Glutamatergic neuron (in vitro differentiated cells): ENCODE measurements at places on chromosomes 3 and 15.

DNA sequence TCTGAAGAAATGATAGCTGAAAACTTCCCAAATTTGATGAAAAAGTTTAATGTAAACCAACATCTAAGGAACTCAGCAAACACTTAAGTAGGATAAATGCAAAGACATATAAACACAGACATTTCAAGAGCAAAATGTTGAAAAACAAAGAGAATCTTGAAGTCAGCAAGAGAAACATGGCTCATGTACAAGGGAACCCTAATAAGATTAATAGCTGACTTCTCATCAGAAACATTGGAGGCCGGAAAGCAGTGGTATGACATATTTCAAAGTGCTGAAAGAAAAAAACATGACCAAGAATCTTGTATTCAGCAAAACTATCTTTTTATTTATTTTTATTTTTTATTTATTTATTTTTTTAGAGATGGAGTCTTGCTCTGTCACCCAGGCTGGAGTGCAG is 10.6 kb upstream of the PRKCI start:
- no peak for DNase-seq
- H3K27me3 ChIP-seq: no peaks in the 10 kb centered on the region
- no peak overlapping the region for H3K27ac ChIP-seq
- H3K4me3 ChIP-seq: no peak overlapping the region

- no peak for DNase-seq
- no peak overlapping the region for H3K27ac ChIP-seq
- H3K4me3 ChIP-seq: no peak overlapping the region
- H3K27me3 ChIP-seq: no peaks in the 10 kb centered on the region
- no peaks in the 10 kb centered on the region for H3K36me3 ChIP-seq
Measured at GRCh38 chr3:67418426-67419217, 235.8 kb downstream of the SUCLG2 start.

- no peak for DNase-seq
- H3K27ac ChIP-seq: peak overlapping the region; percentile 90
- H3K4me1 ChIP-seq: peaks cover 55% of the 10 kb centered on the region
- peak overlapping the region; percentile 10 for H3K4me3 ChIP-seq
Measured at GRCh38 chr15:29071232-29071881, 185.6 kb downstream of the APBA2 start.

- DNase-seq: no peak
- no peak overlapping the region for H3K27ac ChIP-seq
- peaks cover 2% of the 10 kb centered on the region for H3K27me3 ChIP-seq
Measured at GRCh38 chr15:89857673-89858072, 36.1 kb downstream of the AP3S2 start.

GRCh38 chr3:69433121-69433968 is 47.5 kb upstream of the FRMD4B start:
- no peaks in the 10 kb centered on the region for H3K36me3 ChIP-seq
- no peak for DNase-seq
- H3K4me3 ChIP-seq: no peak overlapping the region
- H3K4me1 ChIP-seq: no peaks in the 10 kb centered on the region

- no peak overlapping the region for H3K4me3 ChIP-seq
- no peak for DNase-seq
- H3K36me3 ChIP-seq: peaks cover 5% of the 10 kb centered on the region
- no peak overlapping the region for H3K27ac ChIP-seq
Measured at GRCh38 chr15:101510212-101511197, 21.0 kb upstream of the PCSK6 start.

- H3K27ac ChIP-seq: no peak overlapping the region
- no peak overlapping the region for H3K4me3 ChIP-seq
- H3K27me3 ChIP-seq: no peaks in the 10 kb centered on the region
- H3K36me3 ChIP-seq: no peaks in the 10 kb centered on the region
- DNase-seq: peak; percentile 58
- peaks cover 9% of the 10 kb centered on the region for H3K4me1 ChIP-seq
Measured at GRCh38 chr15:32899126-32899596, 181.4 kb downstream of the GREM1 start.

DNA sequence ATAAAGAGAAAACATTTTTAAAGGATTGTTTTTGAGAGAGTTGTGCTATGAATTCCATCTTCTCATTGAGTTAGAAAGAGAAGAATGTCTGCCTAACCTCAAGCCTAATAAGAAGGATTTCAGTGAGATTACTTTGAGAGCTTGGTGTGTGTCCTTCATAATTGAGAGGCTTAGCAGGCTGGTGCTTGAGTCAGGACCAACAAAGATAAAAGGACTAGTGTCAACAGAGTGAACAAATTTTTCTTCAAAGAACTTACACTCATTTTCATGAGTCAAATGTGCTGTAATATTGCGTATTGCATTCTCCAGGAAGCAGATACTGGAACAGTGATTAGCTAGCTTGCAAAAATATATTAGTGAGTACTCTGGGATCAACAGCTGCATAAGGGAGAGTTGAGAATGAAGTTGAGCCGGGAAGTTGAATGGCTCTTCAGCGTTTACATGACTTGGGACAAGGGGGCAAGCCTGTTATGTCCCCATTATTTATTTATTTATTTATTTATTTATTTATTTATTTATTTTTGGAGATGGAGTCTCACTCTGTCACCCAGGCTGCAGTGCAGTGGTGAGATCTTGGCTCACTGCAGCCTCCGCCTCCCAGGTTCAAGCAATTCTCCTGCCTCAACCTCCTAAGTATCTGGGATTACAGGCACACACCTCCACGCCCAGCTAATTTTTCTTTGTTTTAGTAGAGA is 37.5 kb upstream of the SLITRK3 start:
- no peak overlapping the region for H3K27ac ChIP-seq

DNA sequence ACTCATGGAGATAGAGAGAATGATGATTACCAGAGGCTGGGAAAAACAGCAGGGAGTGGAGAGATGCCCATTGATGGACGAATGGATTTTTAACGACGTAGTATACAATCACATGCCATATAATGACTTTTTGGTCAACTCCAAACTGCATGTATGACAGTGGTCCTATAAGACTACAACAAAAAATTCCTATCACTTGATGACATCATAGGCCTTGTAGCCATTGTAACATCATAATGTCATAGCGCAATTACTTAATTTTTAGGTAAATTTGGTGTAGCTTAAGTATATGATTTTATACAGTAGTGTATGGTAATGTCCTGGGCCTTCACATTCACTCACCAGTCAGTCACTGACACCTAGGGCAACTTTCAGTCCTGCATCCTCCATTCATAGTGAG is 264.3 kb downstream of the RAP2B start:
- no peaks in the 10 kb centered on the region for H3K36me3 ChIP-seq
- DNase-seq: no peak
- H3K27me3 ChIP-seq: no peaks in the 10 kb centered on the region
- H3K27ac ChIP-seq: no peak overlapping the region
- H3K4me3 ChIP-seq: no peak overlapping the region

- no peak overlapping the region for H3K27ac ChIP-seq
- DNase-seq: no peak
- no peak overlapping the region for H3K4me3 ChIP-seq
- H3K27me3 ChIP-seq: no peaks in the 10 kb centered on the region
- no peaks in the 10 kb centered on the region for H3K36me3 ChIP-seq
- peaks cover 7% of the 10 kb centered on the region for H3K4me1 ChIP-seq
Measured at GRCh38 chr3:63960048-63960711, 48.0 kb upstream of the SCAANT1 start.

DNA sequence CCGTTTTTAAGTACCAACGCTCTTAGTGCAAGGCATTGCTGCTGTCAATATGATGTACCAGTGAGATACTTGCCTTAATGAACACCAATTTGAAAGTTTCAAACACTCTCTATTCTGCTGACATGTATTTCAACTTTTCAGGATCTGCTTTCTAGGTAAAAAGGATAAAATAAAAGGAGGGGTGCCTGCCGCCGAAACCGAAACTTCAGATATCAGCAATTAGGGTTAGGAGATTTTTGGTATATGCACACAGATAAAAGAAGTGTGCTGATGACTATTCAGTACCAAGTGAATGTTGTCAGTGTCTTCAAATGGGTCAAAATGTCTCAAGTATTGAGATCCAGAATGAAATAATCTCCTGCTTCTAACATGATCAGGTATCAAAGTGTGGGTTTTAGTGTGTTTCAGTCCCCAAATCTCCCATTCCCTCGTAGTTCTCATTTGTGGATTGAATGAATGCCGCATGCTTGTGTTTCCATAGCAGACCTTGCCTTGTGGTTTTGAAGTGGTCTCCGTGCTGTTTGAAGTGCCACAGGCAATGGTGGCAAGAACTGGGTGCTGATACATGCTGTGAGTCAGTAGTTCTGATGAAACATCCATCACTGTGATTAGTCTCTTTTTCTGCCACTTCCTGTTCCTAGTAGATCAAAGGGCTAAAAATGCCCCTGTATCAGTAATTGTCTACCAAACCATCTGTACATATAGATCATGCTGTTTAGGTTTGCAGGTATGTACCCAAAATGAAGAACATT is 22.5 kb downstream of the CHST14 start:
- no peaks in the 10 kb centered on the region for H3K4me1 ChIP-seq
- no peak for DNase-seq
- H3K36me3 ChIP-seq: no peaks in the 10 kb centered on the region
- H3K27me3 ChIP-seq: no peaks in the 10 kb centered on the region
- H3K4me3 ChIP-seq: no peak overlapping the region

DNA sequence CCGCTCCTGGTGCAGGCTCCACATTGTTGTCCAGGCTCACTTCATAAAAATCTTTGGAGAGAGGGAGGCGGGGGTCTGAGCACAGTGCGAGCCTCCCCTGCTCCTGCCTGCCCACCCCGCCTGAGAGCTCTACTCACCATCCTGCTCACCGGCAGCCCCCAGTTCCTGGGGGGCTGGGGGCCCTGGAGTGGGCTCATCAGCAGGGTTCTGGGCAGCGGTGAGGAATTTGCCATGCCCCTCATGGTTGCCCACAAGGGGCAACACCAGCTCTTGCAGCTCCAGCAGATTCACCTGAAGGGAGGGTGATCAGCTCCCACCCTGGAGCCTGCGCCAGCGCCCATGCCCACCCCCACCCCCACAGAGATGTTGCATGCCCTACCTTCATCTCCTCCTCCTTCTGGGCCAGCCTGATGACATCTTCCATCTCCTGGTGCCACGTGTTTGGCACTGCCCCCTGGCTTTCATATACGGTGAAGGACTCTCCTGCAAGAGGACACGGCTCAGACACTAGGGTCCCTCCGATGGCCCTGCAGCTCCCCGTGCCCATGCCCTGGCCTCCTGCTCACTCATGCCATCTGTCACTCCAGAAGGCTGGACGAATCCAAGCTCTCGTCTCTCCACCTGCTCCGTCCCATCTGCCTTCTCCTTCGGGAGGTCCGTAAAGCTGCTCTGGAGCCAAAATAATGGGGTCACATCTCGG is 162.1 kb downstream of the TBC1D2B start:
- H3K4me1 ChIP-seq: peaks cover 13% of the 10 kb centered on the region
- no peak overlapping the region for H3K4me3 ChIP-seq
- H3K36me3 ChIP-seq: no peaks in the 10 kb centered on the region
- peaks cover 5% of the 10 kb centered on the region for H3K27me3 ChIP-seq
- H3K27ac ChIP-seq: no peak overlapping the region

- DNase-seq: no peak
- H3K27ac ChIP-seq: no peak overlapping the region
- H3K4me1 ChIP-seq: no peaks in the 10 kb centered on the region
- peaks cover 10% of the 10 kb centered on the region for H3K27me3 ChIP-seq
- H3K4me3 ChIP-seq: no peak overlapping the region
Measured at GRCh38 chr3:134145183-134145582, 105.5 kb downstream of the RYK start.

GRCh38 chr3:146100180-146100579 is 60.8 kb downstream of the PLOD2 start:
- no peak for DNase-seq
- H3K4me1 ChIP-seq: no peaks in the 10 kb centered on the region
- no peak overlapping the region for H3K4me3 ChIP-seq
- no peaks in the 10 kb centered on the region for H3K27me3 ChIP-seq
- peaks cover 4% of the 10 kb centered on the region for H3K36me3 ChIP-seq

GRCh38 chr3:46076606-46077005 is 49.3 kb upstream of the XCR1 start:
- H3K27me3 ChIP-seq: no peaks in the 10 kb centered on the region
- H3K36me3 ChIP-seq: no peaks in the 10 kb centered on the region
- no peak for DNase-seq
- no peak overlapping the region for H3K27ac ChIP-seq

- peak overlapping the region; percentile 18 for H3K4me3 ChIP-seq
- H3K27me3 ChIP-seq: peaks cover 18% of the 10 kb centered on the region
- H3K27ac ChIP-seq: peak overlapping the region; percentile 65
- no peaks in the 10 kb centered on the region for H3K36me3 ChIP-seq
Measured at GRCh38 chr15:65411465-65412071, 11.2 kb downstream of the IGDCC4 start.

DNA sequence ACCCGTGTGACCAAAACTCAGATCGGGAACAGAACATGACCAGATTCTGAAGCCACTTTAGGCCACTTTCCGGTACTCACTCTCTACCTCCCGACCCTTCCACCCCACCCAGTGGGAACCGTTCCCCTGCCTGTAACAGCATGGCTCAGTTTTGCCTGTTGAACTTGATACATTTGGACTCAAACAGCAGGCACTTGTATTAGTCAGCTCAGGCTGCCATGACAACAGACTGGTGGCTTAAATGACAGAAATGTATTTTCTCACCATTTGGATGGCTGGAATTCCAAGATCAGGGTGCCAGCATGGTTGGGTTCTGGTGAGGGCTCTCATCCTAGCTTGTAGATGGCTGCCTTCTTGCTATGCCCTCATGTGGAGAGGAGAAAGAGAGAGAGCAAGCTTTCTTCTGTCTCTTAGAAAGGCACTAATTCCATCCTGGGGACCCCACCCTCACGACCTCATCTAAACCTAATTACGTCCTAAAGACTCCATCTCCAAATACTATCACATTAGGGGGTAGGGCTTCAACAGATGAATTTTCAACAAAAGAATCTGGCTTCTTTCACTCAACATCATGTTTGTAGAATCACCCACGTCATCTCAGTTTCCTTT is 9.3 kb upstream of the SSUH2 start:
- no peak overlapping the region for H3K27ac ChIP-seq
- peaks cover 10% of the 10 kb centered on the region for H3K36me3 ChIP-seq
- peaks cover 5% of the 10 kb centered on the region for H3K27me3 ChIP-seq
- no peak overlapping the region for H3K4me3 ChIP-seq
- H3K4me1 ChIP-seq: no peaks in the 10 kb centered on the region

GRCh38 chr3:153287017-153287416 is 125.0 kb downstream of the RAP2B start:
- DNase-seq: no peak
- H3K27me3 ChIP-seq: no peaks in the 10 kb centered on the region
- H3K27ac ChIP-seq: no peak overlapping the region
- H3K36me3 ChIP-seq: no peaks in the 10 kb centered on the region
- no peaks in the 10 kb centered on the region for H3K4me1 ChIP-seq

- H3K4me3 ChIP-seq: no peak overlapping the region
- H3K4me1 ChIP-seq: peaks cover 31% of the 10 kb centered on the region
- H3K27me3 ChIP-seq: peaks cover 2% of the 10 kb centered on the region
- no peaks in the 10 kb centered on the region for H3K36me3 ChIP-seq
- no peak for DNase-seq
Measured at GRCh38 chr3:178823150-178823549, 248.5 kb downstream of the ZMAT3 start.

GRCh38 chr3:14879211-14879874 is 60.6 kb downstream of the FGD5 start:
- H3K27ac ChIP-seq: peak overlapping the region; percentile 77
- H3K27me3 ChIP-seq: peaks cover 7% of the 10 kb centered on the region
- H3K36me3 ChIP-seq: no peaks in the 10 kb centered on the region

- peaks cover 38% of the 10 kb centered on the region for H3K4me1 ChIP-seq
- no peaks in the 10 kb centered on the region for H3K36me3 ChIP-seq
- DNase-seq: no peak
- H3K27me3 ChIP-seq: peaks cover 12% of the 10 kb centered on the region
Measured at GRCh38 chr15:85762039-85762755, 32.5 kb downstream of the KLHL25 start.
